ENCODE measurements at places on chromosomes 11 and 22. TPM values are rescaled to one million over a fixed set of nuclear protein-coding genes. Genes with fewer than 3 reads are reported as not detected.

Gene APOL1
- polyA plus RNA-seq = 75.9 TPM

Gene PTPRCAP
- not detected for polyA plus RNA-seq

GRCh38 chr22:18077087-18077638 is 627 bp upstream of the PEX26 start:
- DNase-seq = no peak

GRCh38 chr11:97965849-97966646 is 1054.7 kb upstream of the CNTN5 start:
- DNase-seq = no peak

- no peak for DNase-seq
Measured at GRCh38 chr11:78714539-78714938, 139.9 kb upstream of the NARS2 start.

DNA sequence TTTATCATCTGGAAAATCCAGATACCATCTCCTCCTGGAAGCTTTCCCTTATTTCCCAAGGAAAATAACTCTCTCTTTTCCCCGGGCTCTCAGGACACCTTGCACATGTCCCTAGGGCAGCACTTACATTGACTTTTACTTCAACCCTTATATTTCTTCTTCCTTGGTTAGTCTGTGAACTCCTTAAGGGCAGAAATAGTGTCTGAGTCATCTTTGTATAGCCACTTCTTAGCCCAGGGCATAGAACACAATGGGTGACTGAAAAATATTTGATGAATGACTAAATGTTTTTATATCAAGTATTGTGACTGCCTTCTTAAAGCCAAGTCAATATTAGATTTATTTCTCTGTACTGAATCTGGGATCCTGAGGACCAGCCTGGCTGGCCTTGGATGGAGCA is 45.4 kb upstream of the MYOD1 start:
- DNase-seq = no peak

DNA sequence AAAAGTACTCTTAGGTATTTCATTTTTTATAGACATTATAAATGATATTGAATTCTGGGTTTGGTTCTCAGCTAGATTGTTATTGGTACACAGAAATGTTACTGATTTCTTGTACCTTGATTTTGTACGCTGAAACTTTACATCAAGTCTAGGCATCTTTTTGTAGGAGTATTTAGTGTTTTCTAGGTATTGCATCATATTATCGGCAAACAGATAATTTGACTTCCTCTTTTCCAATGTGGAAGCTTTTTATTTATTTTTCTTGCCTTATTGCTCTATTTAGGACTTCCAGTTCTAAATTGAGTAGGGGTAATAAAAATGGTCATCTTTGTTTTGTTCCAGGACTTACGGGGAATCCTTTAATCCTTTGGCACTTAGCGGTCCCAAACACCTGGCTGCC is 676.6 kb upstream of the CCDC179 start:
- DNase-seq = no peak

Data from ovary (tissue), 10 donors.